T1000 (cell line): ENCODE measurements at places on chromosomes 13 and 19.
A peak's percentile ranks its signal among the peaks of the same experiment; 100 is the strongest.

- no peak for DNase-seq
These were observed 207.5 kb downstream of the ENOX1 start for GRCh38 chr13:43579321-43579720.

DNA sequence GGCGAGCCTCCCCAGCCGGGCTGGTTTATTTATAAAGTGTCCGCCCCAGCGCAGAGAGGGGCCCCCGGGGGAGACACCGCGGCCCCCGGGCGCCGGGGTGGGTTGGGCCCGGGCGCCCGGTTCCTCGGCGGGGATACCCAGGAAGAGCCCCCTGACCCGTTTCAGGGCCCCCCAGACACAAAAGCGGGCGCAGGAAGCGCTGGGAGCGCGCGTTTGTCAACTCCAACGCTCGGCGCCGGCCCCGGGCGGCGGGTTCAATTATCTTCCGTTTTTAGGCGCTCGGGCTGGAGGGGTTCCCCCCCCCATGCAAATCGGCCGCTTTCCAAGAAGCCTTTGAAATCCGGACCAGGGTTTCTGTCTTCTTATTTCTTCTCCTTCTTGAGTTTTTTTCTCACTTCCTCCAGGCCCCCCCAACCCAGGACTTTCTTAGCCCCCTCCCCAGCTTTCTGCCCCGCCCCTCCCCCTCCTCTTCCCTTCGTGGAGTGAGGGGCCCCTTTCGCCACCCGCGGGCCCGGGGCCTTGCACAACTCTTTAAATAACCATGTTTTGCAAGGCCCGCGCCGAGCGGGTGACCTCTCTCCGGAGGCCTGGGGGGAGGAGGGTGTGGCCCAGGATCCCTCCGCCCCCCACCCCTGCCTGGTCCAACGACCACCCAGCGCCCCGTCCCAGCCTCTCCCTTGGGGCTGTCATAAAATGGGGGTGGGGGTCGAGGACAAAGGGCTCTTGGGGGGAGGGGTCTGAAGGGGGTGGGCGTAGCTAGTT is 935 bp downstream of the ARID3A start:
- DNase-seq: no peak

DNA sequence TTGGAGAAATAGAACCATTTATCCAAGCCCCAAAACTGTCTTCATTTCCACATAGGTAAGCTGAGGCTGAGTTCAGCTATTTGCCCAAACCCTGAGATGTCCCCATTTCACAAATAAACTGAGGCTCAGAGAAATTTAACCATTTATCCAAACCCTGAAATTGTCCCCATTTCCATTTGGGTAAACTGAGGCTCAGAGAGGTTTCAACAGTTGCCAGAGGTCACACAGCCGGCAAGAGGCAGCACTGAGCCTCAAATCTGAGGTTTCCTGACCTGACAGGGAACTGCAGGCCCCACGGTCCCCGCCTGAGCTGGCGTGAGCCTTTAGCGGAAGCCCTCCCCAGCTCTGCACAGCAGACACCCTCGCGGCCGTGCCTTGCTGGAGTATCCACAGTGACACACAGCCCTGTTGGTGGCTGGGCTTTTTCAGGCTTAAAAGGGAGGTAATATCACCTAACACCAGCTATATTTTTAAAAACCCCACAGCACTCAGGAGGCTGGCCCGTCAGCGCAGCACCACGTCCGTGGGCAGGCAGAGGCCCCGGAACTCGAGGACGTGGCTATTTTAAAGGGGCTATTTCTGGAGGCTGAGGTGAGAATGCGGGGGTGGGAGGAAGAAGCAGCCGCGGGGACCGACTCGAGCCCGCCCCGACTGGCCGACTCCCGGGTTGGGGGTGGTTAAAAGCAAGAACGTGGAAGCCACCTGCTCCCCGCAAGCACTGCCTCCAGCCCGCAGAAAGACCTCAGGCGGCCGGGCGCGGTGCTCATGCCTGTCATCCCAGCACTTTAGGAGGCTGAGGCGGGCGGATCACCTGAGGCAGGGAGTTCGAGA is 18.5 kb downstream of the PTPRS start:
- no peak for DNase-seq

GRCh38 chr19:39671739-39672363 is 16.1 kb downstream of the LGALS16 start:
- DNase-seq: no peak

GRCh38 chr19:51742789-51743188 is 8.9 kb downstream of the FPR1 start:
- peak; percentile 23 for DNase-seq

- DNase-seq: no peak
These were observed 1.7 kb upstream of the RPS5 start for GRCh38 chr19:58385313-58385890.

DNA sequence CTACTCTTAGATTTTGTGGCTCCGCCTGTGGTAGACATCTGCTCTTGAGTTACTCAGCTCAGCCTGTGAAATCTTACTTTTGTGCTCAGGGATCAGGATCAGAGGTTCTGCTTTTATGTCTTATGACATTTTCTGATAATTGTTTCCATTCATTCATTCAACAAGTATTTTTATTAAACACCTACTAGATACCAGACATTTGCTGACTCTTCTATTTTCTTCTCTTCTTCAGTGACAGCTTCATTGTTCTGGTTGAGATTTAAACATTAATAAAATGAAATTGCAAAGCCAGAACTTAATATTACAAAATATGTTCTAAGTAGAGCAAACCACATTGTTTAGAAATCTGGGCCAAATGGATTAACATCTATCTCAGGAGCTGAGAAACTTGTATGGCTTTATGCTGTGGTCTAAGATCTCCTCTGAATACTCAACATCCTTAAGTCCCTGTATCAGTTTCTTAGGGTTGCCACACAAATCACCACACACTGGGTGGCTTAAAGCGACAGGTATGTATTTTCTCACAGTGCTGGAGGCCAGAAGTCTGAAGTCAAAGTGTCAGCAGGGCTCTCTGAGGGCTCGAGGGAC is 15.8 kb upstream of the MICU2 start:
- no peak for DNase-seq

DNA sequence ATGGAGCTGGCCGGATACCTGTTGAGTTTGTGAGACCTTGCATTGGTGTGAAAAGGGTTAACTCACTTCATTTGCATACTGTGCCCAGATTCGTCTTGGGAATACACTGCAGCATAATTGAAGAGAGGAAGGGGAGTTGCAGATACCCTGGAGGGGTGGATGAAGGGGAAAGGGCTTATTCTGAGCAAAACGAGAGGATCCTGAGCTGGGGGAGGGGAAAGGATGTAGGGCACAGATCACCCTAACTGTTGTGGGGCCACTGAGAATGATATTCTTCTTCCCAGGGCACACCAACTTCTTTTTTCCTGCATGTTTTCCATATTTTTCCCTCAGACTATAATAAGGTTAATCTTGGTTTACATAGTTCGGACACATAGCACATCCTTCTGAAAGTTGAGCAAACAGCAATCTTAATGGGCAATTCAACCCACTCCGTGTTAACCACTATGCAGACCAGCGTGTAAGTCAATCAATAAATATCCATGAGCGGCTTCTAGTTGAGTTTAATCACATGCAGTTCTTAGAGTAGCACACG is 11.7 kb upstream of the PTPRS start:
- DNase-seq: no peak

DNA sequence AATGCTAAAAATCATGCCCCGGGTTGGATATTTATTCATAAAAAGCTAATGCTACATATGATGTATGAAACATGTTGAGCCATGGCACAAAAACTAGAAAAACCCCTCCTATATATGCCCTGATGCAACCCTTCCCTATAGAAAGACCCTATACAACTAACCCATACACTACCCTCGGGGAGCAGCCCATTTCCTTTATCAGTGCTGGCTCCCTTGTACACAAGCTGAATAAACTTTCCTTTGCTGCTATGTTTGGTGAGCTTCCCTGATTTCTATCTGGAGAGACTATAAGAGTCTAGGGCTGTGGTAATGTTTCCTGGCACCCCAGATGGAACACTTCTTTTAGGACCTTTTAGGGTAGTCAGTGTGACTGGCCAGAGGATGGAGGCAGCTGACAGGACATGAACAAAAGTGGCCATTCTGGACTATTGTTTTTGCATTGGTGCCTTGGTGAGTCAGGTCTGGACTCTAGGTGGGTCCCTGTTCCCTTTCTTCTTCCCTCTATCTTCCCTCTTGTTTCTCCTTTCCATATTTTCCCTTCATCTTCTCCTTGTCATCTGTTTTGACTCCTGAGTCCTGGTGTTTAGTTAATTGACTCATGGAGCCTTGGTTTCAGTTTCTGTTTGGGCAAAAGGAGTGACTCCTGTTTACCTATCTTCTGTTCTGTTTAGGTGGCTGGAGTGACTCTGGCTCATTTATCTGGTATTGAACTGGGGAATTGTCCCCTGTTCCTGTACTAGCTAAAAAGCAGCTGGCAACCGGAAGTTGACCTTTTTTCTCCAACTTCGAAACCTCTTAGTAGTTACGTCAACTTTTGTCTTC is 1321.8 kb upstream of the PCDH9 start:
- no peak for DNase-seq

DNA sequence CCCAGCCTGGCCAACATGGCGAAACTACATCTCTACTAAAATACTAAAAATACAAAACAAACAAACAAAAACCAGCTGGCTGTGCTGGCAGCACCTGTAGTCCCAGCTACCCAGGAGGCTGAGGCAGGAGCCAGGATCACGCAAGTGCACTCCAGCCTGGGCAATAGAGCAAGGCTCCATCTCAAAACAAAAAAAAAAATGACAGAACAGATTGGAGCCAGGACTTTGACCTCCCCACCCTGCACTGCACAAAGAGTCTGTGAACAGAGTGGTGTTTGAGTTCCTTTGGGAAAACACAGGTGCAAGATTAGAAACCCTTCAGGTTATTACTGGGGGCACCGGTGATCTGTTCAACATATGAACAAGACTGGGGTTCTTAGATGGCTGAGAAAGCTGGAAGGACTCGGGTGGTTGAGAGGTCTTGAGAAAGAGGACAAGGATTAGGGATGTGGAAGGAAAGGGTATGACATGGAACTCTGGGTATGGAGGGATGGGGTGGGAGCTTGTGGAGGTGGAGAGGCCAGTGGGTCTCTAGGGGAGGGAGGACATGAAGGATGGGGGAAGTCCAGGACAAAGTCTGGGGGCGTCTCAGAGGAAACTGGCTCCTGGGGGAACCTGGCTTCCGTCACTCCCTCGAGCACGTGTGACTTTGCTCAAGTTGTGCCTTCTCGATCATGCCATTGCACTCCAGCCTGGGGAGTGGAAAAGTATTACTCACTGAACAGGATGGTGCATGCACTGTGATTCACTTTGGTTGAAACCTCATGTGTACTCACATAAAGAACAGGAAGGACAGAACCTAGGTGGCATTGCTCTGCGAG is 25.9 kb downstream of the RCN3 start:
- DNase-seq: no peak

GRCh38 chr13:23777575-23777870 is 111.7 kb downstream of the MIPEP start:
- no peak for DNase-seq

GRCh38 chr13:97574926-97575325 is 141.0 kb downstream of the RAP2A start:
- no peak for DNase-seq

DNA sequence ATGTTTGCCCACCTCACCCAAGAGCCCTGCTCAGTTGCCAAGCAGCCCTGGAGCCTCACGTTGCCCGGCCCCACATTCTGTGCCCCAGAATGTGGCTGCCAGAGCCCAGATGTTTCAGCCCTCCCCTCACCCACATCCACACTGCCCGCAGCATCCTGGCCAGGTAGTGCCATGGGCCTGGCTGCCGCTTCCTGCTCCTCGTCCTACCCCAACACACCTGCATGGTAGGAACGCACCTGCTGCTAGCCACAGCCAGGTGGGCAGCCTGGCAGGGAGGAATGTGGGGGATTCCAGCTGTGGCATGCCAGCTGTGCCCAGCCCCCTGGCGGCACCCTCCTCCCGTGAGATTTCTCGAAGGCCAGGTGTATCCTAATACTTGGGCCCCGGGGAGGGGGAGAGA is 7.5 kb upstream of the NFIX start:
- no peak for DNase-seq

- DNase-seq: no peak
These were observed 38.8 kb downstream of the NLRP12 start for GRCh38 chr19:53785196-53785889.

DNA sequence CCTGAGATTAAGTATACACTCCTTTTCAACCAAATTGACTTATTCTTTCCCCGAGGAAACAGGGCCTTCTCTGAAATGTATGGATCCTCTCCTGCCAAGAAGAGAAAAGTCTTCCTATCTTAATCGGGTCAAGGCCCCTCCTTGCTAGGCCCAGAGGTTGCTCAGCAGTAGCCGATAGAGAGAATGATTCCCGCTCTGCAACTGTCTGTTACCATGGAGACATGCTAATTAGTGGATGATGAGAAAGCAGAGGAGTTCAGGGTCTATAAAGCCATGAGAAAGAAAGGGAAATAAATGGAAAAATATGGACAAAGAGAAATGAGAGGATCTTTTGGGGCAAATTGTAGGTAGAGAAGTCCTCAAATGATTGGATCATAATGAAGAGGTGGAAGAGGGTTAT is 103.5 kb downstream of the POU4F1 start:
- no peak for DNase-seq

DNA sequence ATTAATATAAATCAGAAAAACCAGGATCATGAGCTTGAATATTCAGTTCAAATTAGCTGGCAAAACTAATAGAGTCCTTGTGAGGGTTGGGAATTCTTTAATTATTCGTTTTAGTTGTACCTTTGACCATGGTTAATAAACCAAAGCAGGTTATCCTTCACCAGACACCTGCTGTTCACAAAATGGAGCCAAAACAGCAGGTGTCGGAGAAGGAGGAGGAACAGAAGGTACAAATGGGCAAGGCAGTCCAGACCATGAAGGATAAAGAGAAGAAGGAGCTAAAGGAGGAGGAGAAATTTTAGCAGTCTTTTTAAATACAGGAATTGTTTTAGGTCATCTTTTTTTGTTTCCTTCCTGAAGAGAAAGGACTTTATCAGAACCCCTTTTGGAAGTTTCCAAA is 106.1 kb downstream of the NHLRC3 start:
- no peak for DNase-seq

GRCh38 chr13:37418490-37418889 is 180.1 kb downstream of the POSTN start:
- no peak for DNase-seq

GRCh38 chr19:38977445-38978325 is 2.1 kb upstream of the FBXO17 start:
- DNase-seq: peak; percentile 40

DNA sequence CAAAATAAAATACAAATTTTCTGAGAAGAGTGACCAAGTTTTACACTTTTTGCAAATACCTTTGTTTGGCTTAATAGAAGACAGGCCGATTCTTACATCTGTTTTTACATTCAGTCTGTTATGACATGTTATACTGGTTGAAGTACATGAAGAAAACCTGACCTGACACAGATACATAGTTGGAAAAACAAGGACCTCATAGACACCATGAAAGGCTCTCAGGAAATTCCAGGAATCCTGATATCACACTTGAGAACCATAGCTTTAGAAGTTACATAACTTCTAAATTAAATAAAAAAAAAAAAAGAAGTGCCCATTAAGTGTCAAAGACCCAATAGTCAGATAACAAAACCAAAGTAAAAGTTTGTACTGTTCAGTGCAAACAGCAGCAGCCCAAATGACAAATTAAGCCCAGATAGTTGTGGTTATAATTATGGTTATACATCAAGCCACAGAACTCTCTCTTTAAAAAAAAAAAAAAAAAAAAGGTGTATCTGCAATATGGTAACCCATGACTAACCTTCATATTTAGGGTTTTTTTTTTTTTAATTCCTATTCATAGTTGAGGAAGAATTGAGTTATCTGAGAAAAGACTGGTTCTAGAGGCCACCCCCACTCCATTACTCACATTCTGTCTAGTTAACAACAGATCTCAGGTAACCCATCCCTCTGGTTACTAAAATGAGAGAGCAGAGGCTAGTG is 19.8 kb downstream of the RBM26 start:
- DNase-seq: no peak
